ENCODE measurements at places on chromosomes 3 and 15.
A peak's percentile ranks its signal among the peaks of the same experiment; 100 is the strongest.

GRCh38 chr15:65372787-65373067, 5.1 kb downstream of the IGDCC3 start:
- DNase-seq = no peak

DNA sequence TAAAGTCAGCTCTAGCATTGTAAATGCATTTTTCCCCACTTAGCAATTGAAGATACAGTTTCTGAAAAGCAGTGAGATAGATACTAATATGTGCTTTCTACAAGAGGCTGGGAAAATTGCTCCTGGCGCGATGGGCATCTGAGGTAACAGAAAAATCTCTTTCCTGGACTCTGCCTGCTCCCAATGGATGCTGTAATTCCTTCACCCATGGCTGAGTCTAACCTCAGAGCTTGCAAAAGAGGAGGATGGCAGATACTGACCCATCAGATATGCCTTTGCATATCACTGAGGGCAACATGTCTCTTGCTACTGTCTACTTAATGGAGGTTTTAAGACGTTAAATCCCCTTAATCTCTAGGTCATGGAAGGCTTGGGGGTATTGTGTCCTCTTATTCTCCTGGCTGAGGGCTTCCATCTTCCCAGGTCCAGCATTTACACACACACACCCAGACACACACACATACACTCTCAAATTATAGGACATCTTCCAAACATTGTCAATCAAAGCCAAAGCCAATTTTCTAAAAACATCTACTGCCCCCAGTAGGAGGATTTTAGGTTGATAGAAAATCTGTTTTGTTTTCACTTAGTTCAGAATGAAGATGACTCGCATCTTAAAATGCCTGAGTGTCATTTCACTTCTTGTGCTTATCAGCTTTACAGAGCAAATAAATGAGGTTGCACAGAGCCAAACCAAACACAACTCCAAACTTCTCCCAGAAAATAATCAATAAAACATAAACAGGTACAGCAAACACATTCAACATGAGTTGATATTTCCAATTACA, 2.4 kb downstream of the TRPM1 start:
- no peak for DNase-seq

DNA sequence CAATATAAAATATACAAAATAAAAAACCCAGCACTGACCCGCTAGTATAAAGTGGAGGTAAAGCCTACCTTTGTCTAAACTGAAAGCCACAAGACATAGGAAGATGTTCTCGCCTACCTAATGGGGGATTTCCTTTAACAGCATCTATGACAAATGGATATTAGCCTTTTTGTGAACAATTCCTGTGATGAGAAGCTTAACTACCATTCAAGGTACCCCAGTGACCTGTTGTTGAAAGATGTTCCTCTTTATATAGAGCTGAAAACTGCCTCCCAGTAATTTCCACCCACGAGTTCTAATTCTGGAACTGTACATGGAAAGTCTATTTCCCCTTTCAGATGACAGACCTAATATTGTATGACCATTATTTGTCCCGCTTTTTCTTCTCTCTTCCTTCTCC, 109.8 kb upstream of the RASGRP1 start:
- DNase-seq = no peak

- no peak for DNase-seq
Observed at GRCh38 chr3:15356176-15356575, 23.8 kb upstream of the SH3BP5 start.

GRCh38 chr3:146883288-146883687, 278.1 kb upstream of the PLSCR5 start:
- no peak for DNase-seq

GRCh38 chr3:14581334-14582044, 41.3 kb upstream of the GRIP2 start:
- DNase-seq = no peak

GRCh38 chr15:100464888-100465287, 63.9 kb downstream of the CERS3 start:
- DNase-seq = no peak

- DNase-seq = no peak
Observed at GRCh38 chr15:31145271-31145911, 43.9 kb upstream of the TRPM1 start.

- DNase-seq = no peak
Observed at GRCh38 chr3:47028667-47029066, 49.2 kb downstream of the NBEAL2 start.

- DNase-seq = no peak
Observed at GRCh38 chr3:190303884-190304283, 18.4 kb downstream of the CLDN1 start.

- DNase-seq = no peak
Observed at GRCh38 chr3:36648241-36649034, 115.9 kb downstream of the DCLK3 start.

DNA sequence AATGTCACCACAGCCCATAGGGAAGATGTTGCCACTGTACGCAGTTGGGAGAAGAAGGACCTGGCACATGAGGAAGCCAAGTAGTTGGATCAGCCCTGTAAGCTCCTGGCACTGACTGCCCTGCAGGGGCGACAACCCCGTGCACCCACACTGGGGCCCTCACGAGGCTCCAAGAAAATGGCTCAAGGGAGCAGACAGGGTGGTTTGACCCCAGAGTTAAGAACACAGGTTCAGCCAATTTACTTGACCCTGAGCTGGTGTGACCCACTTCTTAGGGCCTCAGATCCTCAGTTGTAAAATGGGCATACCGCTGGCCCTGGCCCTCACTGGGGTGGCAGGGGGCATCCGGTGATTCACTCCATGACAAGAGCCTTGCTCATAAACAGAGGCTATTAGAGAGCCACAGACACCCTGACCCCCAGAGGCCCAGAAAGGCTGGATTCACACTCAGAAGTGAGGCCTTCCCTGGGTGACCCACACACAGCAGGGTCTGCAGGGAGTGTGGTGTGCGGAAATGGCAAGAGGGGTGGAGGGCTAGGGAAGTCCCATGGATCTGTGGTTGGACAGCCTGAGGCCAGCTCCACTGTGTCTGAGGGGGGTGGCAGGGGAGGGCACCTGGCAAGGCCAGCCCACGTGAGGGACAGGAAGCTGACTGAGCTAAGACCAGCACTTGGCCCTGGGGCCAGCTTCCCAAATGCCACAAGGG, 1.7 kb upstream of the HHATL start:
- no peak for DNase-seq

GRCh38 chr3:31729573-31729972, 196.8 kb downstream of the STT3B start:
- no peak for DNase-seq

- no peak for DNase-seq
Observed at GRCh38 chr15:65494076-65494475, 23.4 kb downstream of the DPP8 start.

GRCh38 chr3:157159762-157160657, at the start of gene CCNL1:
CCNL1 (minus strand) TSS chr3:157160147; CDS start chr3:157160094, 53 bp downstream.
- DNase-seq = peak; percentile 96

DNA sequence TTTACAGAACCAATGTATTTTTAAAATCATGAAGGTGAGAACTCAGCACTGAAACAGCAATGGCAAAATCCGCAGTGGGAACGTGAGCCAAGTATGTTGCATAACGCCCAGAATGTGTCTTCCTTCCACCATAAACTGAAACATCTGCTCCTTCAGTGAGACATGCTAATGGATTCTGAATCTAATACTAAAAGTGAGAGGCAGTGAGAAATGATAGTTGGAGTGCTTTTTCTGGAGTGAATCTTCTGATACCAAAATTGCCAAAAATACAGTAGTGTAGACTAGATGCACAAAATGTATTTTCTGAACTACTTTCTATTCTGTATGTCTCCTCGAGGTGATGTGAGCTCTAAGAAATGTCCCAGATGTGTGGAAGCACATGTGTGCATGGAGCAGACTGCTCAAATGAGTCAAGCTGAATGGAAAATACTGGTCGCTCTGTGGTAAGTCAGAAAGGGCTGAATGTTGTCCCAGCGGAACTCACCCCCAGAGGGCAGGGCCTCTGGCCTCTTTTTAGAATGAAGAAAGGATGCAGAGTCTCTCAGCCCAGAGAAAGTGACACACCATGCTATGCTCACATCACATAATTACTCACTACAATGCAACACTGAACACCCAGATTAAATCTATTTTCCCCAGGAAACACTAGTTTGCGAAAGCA, 73.0 kb downstream of the ATP10A start:
- peak; percentile 67 for DNase-seq

DNA sequence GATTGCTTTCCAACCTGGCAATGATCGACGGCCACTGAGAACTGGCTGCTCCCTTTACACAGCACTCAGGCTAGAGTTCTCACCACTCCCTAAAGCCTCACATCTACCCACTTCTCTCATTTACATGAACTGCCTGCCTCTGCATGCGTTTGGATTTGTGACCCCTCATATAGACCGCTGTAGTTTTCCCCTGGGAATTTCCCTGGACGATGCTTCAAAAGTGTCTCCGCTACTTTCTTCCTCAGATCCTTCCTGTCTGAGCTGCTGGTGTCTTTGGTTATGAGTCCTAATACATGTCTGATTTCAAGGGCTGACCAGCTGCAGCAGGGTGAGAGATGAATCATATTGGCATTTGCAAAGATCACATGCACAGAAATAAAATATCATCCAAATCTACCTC, 116.7 kb upstream of the ETV5 start:
- no peak for DNase-seq

DNA sequence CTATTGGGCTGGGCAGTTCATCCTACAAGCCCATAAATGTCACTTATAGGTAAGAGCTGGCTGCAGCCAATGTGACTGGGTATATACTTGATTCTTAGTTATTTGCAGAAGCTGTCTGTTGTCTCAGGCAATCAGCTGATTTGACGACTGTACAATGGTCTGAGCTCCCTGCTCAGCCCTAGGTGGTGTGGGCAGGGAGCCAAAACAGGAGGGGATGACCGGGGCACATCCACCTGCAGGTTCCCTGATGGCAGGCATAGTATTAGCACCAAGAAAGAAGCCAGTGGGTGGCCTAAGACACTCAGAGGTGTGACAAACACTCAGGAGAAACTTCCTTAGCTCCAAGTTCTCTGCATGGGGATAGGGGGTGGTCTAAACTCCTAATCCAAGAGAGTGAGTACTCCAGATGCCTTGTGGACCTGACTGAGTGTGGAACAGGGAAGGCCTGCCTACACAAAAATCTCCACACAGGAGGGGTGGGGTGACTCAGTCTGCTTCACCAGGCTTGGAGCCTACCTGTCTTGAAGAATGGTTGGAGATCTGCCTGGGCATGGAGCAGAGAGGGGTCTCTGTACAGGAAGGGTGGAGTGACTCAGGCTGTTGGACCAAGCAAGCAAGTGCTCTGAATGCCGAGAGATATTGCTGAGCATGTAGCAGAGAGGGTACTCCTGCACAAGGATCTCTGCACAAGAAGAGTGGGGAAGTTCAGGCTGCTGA, 690.4 kb upstream of the NAALADL2 start:
- no peak for DNase-seq

GRCh38 chr3:5194801-5195509, 7.4 kb downstream of the EDEM1 start:
- DNase-seq = no peak

DNA sequence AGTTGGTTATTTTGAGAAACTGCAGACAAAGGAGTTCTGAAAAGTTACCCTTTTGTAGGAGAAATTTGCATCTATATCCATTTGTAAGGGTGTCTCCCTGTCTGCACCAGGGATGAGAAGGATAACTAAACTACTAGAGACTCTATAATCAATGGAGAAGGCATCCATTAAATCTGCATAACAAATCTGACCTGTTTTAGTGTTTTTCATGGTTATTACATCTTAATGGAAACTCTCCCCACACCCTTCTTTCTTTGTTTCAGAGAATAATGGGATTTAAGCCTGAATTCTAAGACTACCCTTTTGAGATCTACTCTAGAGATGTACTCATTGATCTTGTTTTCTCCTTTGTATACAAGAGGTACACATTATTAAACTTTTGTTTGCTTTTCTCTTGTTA, 82.0 kb upstream of the DAZL start:
- no peak for DNase-seq

DNA sequence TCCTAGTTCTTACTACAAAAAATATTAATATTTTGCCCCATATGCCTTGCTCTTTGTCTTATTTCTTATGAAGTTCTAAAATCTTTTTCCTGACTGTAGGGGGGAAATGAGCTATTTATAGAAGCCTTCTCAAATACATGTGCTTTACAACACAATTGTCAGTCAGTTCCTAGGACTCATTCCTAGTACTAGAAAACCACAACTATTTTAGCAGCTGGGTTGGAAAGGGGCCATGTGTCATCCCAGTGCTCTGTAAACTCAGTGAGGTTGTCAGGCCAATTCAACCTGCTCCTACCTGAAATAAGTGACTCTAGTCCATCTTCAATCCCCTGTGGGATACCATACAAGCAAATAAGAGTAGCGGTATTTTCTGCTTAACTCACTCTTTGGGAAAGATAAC, 153.8 kb downstream of the ULK4 start:
- no peak for DNase-seq

DNA sequence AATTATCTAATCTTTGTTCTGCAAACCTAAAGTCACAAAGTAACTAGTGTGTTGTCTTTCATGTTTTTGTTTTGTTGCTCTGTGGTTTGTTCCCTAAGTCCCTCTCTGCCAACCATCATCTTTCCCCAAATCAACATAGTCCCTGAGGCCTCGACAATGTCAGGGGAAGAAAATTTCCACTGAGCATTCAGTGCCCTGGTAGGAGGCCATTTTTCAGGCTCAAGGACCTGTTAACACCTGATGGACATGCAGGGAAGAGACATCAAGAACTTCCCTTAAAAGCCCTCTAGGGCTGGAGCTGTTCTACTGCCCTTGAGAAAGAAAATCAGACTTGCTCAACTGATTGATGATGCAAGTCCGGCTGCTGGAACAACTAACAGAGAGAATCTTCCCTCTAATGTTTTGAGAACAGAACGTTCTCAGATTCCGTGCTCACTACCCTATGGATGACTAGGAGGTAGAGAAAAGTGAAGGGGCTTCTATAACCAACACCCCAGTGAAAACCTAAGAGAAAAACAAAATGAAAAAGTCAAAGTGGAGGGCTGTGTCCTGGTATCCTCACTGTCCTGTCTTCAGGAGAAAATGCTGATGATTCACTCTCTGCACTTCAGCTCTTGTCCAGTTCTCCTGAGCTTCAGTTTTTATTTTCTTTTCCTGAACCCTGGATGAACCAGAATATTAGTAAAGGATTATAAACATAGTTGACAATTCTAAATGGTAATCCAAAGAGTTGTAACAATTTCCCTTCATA, 373.1 kb downstream of the FOXP1 start:
- no peak for DNase-seq

DNA sequence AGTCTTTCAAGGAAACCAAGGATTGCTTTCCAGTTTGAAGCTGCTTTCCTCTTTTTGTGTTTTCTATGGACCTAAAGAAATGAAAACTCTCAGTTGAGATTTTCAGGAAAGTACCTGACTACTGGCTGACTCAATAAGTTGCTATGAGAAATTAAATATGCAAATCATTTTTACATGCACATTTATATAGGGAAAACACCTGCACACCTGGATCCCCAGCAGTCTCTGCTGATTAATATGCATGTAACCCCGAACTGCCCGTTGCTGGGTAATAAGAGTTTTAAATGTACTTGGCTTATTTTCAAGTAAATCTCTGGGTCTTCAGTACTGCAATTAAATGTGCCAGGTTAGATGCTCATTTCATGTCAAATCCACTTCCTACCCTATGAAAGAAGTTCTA, 77.2 kb downstream of the KBTBD8 start:
- no peak for DNase-seq
